ENCODE measurements at places on chromosomes 16 and 17.

DNA sequence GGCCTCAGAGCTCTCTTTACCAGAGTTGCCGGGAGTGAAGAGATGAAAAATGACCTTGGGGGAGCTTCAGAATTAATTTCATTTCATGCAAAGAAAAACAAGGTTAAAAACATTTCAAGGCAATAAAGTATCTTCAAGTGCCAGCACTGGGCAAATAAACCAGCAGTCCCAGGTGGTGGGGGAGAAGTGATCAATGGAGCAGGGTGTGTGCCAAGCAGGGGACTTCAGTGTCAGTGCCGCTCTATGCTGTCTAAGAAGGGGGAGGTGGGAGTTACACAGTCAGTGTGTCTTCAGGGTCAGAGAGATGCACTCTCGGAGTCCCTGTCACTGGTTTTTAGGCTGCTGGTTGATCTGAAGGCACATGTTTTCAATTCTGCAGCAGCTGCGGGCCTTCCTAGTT lies 57.2 kb upstream of the MGAT5B start:
- DNase-seq, result no peak

DNA sequence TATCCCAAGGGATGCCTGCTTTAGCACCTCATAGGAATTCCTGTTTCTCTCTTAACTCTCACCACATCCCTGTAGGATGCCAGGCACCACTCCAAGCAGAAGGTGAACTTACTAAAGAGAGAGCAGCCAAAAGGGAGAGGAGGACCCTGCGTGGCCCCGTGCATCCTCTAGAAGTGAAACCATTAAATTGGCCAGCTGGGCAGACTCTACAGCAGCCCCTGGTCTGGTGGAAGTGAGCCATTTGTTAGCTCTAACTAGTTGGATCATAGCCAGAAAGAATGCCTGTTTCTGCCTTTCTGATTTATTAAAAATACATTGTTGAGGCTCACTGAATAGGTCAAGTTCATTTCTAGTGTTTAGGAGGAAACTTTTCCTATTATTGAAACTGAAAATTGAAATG lies 22.3 kb downstream of the TMEM11 start:
- no peak for DNase-seq

DNA sequence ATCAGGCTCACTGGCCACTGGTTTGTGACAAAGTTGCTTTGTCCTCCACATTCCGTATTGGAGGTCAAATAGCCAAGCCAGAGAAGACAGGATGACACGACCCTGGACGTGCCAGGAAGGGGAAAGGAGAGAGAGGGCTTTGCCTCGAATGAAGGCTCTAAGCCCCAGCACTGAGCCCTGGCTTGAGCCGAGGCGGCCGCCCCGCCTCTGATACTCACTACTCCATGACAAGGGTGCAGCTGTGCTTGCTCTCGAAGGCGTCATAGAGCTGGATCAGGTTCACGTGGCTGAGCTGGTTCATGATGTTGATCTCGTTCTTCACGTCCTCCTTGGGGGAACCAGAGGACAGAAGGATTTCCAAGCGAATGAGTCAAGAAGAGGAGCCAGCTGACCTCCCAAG lies 19.3 kb downstream of the MYLK3 start:
- no peak for DNase-seq

GRCh38 chr17:32970281-32970680 lies 21.4 kb upstream of the SPACA3 start:
- no peak for DNase-seq

- DNase-seq, result no peak
Measured at GRCh38 chr17:19454074-19454473, 43.0 kb downstream of the RNF112 start.

GRCh38 chr17:68910251-68910705 lies 44.9 kb downstream of the ABCA8 start:
- peak; percentile 22 for DNase-seq

DNA sequence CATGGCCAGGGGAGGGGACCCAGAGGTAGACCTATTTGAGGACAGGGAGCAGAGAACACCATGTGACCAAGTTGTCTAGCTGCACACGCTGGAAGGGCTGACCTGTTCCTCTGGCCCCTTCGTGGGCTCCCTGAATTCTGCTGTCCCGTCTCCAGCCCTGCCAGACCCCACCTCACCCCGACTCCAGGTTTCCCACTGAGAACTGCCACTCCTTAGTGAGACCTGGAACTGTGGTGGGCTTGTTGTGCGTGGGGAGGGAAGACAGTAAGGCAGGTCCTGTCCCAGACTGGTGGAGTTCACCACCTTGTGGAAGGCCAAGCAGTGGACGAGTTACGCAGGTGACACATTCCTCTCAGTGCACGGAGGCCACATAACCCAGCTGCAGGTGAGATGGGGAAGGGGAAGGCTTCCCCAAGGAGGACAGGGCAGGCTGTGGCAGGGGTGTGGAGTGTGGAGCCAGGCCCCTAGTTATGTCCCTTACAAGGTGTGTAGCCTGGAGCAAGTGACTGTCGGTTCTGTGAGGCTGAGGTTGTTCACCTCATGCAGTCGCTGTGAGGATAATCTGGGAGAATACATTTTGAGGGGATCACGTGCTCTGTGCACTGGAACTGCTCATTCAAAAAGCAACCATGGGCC lies 54.7 kb downstream of the USP22 start:
- no peak for DNase-seq

Data from fibroblast of the conjunctiva (primary cell).